ENCODE measurements at places on chromosomes 7 and 10.

GRCh38 chr7:27763983-27764508 is 24.1 kb downstream of the TAX1BP1 start:
- peak; percentile 35 for DNase-seq

GRCh38 chr7:104127204-104127603 is 80.6 kb downstream of the ORC5 start:
- no peak for DNase-seq

GRCh38 chr10:122988501-122988900 is 8.3 kb downstream of the PSTK start:
- no peak for DNase-seq

GRCh38 chr7:100493476-100494264 is 9.9 kb downstream of the NYAP1 start:
- DNase-seq, result no peak

GRCh38 chr7:50466815-50467585 is 16.9 kb upstream of the FIGNL1 start:
- DNase-seq, result no peak

DNA sequence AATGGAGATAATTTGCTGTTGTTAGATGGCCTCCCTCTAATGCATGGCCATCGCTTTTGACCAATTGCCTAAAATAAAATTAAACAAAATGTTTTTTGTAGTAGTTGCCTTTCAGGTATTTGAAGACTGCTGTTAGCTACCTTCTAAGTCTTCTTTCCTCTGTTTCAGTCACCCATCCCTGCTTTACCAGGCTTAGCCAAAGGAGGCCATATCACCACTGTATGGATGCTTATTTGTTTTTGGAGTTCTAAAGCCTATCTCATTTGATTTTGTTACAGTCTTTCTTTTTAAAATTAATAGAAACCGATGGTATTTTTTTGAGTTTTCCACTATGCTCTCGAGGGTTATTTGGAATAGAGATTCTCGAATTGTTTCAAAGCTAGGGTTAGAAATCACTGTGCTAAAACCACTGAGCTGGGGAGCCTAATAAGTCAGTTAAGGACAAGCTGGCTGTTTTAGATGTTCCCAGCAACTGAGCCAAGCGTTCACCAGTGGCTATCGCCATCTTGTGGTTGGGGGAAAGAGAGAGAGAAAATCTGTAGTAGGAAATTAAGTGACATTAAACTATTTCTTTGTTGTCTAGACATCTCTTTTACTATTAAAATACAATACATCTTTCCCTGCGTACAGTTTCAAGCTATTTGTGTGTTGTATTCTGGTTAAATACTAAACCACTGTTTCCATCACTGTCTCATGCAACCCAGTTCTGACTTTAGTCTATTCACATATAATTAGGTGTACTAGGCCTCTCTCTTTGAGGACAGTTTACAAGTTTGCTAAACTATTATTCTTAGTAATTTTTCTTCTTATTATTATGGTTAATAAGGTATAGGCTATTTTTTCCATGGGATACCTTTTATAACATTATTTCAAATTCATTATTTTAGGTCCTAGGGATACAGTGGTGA is 52.2 kb downstream of the GPR158 start:
- no peak for DNase-seq

GRCh38 chr7:1348823-1349335 is 110.4 kb downstream of the MICALL2 start:
- DNase-seq, result no peak

GRCh38 chr10:25405871-25406270 is 231.1 kb downstream of the GPR158 start:
- DNase-seq, result no peak

DNA sequence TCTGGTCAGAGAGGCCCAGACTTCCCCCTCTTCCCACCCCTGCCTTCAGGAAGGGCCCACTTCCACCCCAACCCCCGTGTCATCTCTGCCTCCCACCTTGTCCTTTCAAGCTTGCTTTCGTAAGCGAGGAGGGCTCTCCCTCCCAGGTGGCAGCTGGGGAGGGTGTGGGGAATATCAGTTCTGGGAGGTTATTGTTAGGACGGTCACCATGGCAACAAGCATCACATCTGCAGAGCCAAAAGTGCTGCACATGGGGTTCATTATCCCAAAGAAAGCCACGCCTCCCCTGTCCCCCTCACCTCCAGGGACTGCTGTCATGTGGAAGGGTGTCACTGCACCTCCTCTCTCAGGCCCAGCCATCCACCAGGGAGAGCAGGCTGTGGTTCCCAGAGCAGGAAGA is 2.6 kb upstream of the CAMK2B start:
- DNase-seq, result no peak

GRCh38 chr7:73758581-73759138 is 11.4 kb downstream of the CLDN3 start:
- DNase-seq, result no peak

DNA sequence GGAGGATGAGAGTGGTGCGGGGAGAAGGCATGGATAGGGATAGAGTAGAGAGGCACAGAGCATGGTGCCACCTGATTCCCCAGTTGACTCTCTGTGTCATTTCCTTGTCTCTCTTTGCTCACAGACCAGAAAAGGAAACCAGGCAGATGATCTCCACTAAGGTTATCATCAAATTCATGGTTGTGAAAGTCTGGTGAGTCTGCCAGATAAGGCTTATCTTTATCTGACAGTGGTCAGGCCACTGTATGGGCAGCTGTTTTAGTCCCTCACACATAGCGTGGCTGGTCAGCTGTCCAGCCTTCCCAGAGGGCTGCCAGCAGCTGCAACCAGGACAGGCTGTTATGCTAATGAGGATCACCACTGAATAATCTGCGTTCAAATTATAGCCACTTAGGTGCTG is 99.0 kb downstream of the ADRA2A start:
- no peak for DNase-seq

- no peak for DNase-seq
Observed at GRCh38 chr10:114623661-114624294, 34.3 kb downstream of the ABLIM1 start.

GRCh38 chr7:33821970-33822369 is 83.4 kb upstream of the BMPER start:
- DNase-seq, result no peak

GRCh38 chr10:122264436-122264835 is 6.7 kb upstream of the BTBD16 start:
- no peak for DNase-seq

GRCh38 chr7:88243345-88243909 is 23.6 kb upstream of the SRI start:
- no peak for DNase-seq

DNA sequence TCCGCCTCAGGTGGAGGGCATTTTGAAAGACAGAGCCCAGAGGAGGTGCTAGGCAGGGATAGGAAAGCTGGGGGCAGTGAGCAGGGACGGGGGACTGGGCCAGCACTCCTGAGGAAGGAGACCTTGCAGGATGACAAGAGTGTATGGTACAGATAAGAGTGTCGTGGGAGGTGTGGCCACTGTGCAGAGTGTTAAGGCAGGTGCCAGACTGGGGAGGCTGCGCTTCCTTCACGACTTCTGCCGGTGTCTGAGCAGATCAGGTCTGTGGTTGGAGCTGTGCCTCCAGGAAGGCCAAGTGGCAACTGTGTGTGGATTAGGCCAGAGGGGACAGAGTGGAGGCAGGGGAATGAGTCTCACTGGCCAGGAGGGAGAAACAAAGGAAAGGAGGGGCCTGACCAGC is 161.7 kb downstream of the HIBADH start:
- no peak for DNase-seq

DNA sequence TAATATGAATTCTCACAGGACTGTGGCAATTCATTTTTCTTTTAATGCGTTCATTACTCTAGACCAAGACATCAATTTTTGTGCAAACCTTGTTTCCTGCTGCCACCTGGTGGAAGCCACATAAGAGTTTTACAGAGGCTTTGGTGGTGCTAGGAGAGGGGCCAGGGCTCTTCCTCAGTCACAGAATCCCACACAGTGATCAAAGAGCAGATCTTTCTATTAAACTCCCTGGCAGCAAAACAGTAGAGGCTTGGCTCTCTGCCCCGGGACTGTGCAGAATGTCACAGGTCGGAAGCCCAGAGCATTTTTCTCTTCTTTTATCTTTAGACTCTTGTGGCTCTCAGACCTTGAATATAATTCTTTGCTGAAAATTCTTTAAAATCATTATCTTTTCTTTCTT is 506.4 kb upstream of the C7orf33 start:
- DNase-seq, result peak; percentile 22

- no peak for DNase-seq
Observed at GRCh38 chr7:67251986-67252558, 255.4 kb downstream of the TYW1 start.

DNA sequence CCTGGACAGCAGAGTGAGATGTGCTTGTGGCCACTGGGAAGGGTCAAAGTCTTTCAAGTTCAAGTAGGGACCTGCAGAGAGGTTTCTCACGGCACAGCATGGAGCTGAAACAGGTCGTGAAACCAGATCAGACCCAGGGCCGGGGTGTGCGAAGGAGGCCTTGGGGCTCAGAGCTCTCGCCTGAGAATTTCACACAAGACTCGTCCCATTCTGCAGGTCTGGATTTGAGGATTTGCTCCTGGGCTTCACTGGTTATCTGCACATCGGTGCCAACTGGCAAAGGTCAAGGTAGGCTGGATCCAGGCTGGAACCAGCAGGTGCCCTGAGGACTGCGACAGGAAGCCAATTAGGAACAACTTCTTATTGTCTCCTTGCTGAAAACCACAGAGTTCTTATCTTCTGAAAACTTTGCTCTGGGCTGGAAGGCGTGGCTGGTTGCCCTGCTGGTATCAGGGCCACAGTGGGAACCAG is 24.0 kb upstream of the GTF2I start:
- DNase-seq, result no peak

GRCh38 chr10:89463846-89464537 is 49.6 kb downstream of the IFIT5 start:
- DNase-seq, result no peak

DNA sequence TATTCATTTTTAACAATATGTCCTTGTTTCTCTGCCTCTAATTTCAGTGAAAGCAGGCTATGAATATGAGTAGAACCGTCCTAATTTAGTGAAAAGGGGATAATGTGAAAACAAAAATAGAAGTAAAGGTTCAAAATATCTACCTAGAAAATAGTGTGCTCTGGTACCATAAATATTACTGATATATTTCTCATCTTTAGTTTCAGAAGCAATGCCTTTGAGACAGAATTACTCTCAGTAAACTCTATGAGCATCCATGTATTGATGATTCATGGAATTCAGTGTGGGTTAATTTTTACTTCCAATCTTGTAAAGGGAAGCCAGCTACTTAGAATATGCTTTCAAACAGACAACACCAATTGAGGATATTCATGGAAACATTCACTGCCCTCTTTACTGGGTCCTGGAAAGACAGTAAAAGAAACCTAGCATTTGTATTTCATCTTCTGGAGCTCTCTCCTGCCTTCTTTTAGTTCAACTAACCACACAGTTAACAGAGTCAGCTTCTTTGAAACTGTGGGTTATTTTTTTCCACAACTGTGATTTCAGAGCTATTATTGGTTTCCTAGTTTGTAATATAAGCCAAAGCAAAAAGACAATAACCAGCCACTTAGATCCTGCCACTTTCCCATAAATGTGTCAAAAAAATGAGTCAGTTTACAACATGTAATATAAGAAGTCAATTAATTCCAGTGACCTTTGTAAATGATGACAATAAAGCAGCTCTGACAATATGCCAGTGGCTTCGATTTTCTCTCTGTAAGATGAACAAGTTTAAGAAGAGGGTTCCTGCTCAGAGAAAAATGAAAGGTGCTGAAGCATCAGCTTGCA is 1.7 kb downstream of the LRRN3 start:
- DNase-seq, result no peak

GRCh38 chr7:44117801-44118429 is 5.4 kb downstream of the POLD2 start:
- DNase-seq, result no peak

Data from GF-D8 (cell line).